ENCODE measurements at places on chromosomes 7 and 10.

GRCh38 chr7:13333371-13333770 is 645.9 kb downstream of the ARL4A start:
- DNase-seq, result no peak

DNA sequence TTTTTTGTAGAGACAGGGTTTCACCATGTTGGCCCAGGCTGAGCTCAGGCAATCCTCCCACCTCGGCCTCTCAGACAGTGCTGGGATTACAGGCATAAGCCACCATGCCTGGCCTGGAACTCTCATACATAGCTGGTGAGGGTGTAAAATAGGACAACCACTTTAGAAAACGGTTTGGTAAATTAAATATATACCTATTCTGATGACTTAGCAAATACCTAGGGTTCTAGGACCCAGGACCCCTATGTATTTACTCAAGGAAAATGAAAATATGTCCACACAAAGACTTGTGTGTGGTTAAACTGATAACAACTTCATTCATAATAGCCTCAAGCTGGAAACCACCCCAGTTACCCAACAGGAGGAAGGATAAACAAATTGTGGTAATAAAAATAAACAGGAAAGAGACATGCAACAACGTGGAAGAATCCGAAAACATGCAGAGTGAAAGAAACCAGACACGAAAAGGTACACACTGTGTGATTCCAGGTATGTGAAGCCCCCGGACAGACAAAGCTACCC is 52.7 kb downstream of the CARD11 start:
- DNase-seq, result no peak

DNA sequence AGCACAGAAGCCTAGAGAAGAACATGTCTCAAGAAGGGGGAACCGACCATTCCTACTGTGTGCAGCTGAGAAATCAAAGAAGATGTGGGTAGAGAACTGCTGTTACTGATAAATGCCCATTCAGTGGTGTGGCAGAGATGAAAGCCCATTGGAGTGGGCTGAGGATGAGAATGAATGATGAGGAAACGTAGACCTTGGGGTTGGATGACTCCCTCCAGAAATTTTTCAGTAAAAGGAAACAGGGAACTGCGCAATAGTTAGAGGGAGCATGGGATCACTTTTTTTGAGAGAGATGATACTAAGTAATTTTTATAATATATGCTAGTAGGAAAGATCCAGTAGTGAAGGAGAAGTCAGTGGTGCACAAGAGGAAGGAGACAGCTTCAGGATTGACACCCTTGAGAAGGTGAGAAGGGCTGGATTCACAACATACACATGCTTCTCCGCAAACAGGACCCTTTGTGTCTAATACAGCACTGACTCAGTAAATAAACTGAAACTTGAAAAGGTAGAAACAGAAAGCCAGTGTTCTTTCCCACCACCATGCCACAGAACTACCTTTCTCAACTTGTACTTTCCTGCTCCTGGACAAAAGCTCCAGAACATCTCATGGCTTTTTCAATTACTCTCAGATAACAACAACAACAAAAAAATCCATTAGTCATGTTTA is 104.7 kb upstream of the IL6 start:
- DNase-seq, result no peak

- DNase-seq, result no peak
Observed at GRCh38 chr7:23017309-23017708, 3.4 kb upstream of the HYCC1 start.

Measured in NCI-H187 (cell line).